Caudate nucleus (tissue), 63 donors: ENCODE measurements at places on chromosomes 7 and 10.

- no peak for DNase-seq
Measured at GRCh38 chr10:70619271-70620019, 16.9 kb upstream of the PRF1 start.

DNA sequence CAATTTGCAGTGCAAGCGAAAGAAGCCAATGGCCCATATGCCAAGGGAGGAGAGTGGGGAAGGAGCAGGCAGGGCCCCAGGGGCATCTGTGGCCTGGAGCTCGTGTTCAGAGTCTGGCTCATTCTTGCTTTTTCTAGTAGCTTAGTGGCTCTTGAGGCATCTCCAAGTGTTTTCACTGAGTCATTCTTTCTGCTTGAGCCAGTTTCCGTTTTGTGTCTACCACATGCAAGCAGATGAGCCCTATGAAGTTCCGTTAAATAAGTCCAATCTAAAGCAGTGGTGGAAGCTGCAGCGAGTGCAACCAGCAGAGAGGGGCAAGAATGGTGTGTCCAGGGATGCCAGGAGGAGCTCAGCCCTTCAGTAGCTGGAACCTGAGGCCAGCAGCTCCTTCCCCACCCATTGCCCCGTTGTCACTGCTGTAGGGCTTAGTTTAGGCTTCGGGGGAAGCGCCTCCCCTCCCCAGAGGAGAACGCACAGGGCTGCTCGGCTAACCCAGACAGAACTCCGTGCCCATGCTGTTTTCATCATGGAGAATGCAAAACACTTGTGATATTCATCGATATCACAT, 57.4 kb upstream of the EBF3 start:
- DNase-seq = no peak

DNA sequence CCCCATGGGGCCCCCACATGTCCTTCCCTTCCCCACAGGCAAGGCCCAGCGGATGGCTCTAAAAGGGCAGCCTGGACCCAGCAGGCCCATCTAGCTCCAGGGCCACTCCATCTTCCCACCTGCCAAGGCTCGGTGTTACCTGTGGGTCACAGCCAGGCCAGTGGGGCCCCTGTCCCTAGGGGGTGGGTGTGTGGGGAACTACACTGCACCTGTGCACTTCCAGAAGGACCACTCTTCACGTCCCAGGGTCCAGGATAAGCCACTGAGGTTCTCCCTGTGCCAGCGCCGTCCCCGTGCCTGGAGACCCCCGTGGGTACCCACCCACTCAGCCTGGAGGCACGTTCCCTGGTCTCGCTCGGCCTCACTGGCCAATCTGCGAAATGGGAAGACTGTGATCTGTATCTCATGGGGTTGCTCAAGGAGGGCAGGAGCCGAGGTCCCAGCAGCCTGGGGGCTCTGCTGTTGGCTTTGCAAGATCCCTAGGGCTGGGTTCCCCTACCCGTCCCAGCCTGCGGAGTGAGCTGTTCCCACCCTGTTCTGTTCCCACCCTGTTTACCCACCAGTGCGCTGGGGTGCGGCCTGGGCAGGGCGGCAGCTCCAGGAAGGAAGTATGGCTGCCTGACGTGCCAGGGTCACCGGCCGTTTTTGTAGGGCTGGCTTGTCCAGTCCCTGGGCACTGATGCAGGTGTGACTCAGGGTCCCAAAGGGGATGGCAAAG, 4.6 kb downstream of the PWWP2B start:
- DNase-seq = no peak

- DNase-seq = no peak
Measured at GRCh38 chr7:158043551-158044481, 543.8 kb downstream of the PTPRN2 start.

- DNase-seq = peak; percentile 78
Measured at GRCh38 chr7:341841-342638, 52.1 kb downstream of the FOXL3 start.

DNA sequence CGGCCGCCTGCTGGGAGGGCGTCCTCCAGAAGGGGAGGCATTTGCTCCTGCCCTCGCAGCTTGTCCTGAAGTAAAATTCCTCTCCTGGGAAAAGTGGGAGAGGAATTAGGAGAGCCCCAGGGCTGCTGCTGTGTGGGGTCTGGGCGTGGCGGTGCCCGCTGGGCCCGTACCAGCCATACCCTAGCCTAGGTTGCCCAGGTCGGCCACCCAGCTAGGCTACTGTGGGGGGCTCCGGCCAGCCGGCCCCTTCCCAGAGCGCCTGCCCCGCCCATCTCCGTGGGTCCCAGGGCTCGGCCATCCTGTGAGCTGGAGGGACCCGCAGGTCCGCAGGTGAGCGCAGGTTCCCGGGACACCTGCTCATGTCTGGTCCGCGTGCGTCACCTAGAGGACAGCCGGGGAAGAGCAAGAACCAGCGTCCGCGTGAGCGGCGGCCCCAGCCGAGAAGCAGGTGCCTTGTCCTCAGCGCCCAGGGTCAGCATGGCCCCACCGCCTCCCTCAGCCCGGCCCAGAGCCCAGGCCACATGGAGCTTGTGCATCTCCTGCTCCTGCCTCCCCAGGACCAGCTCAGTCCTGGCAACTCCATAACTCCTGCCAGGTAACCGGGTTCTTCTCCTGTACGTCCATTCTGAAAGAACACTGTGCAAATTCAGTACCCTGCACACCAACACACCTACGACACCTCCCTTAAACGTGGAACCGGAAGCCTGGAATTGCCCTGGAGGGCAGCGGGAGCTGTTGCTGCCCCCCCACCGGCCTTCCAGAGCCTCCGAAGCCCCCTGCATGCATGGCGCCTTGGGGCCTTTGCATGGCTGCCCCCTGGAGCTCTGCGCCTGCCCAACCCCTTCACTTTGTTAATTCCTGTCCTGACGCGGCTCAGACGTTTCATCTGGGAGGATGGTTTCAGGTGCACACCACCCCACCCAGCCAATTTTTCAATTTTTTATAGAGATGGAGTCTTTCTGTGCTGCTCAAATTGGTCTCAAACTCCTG, 22.8 kb upstream of the FOXL3 start:
- no peak for DNase-seq

DNA sequence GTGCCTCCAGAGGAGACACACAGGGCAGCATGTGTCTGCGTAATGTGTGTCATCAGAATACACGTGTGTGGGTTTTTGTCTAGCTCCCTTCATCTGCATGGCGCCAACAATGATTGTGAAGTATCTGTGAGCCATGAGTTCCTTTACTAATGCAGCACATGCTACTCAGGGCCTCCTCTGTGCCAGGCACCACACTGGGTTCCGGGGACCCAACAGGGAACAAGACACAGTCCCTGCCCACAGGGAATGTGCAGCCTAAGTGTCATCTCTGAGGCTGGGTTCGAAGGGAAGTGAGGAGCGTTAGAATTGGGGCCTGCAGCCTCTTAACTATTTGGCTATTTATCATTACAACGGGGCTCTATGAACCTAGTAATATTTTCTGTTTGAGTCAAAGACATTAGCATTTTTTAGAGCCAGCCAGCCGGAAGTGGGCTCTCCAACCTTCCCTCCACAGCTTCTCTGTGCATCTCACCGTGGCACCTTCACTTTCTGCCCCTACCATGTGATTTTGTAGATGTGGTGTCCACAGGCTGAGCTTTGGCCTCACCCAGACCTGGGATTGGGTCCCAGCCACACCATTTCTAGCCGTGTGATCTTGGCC, 43.9 kb upstream of the SRGN start:
- no peak for DNase-seq

DNA sequence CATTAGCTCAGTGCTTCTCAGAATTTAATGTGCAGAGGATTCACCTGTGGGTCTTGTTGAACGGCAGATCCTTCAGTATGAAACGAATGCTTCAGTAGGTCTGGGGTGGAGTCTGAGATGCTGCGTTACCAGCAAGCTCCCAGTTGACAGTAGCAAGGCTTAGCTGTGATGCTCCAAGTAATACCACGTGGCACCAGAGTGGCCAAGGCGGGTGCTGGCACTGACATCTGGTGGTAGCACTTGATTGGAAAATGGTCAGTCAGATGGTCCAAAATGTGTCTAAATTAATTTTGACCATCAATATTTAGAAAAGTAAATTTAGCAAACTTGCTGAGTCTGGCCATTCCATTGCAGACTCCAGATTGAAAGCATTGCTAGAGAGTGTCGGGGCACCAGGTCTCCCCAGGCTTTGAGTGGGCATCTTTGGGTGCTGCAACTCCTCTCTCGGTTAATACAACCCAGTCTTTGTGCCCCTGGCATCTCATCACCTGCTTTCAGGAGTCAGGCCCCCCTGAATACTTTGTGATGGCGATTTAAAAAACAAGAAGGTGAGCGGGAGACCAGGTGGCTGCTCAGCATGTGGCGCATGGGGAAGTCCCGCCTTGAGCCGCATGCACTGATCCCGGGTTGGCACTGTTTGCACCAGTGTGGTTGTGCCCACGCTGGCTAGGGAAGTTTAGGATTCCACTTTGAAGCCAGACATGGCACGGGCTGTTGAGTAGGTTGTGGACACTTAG, 130.1 kb downstream of the NT5C2 start:
- peak; percentile 57 for DNase-seq

DNA sequence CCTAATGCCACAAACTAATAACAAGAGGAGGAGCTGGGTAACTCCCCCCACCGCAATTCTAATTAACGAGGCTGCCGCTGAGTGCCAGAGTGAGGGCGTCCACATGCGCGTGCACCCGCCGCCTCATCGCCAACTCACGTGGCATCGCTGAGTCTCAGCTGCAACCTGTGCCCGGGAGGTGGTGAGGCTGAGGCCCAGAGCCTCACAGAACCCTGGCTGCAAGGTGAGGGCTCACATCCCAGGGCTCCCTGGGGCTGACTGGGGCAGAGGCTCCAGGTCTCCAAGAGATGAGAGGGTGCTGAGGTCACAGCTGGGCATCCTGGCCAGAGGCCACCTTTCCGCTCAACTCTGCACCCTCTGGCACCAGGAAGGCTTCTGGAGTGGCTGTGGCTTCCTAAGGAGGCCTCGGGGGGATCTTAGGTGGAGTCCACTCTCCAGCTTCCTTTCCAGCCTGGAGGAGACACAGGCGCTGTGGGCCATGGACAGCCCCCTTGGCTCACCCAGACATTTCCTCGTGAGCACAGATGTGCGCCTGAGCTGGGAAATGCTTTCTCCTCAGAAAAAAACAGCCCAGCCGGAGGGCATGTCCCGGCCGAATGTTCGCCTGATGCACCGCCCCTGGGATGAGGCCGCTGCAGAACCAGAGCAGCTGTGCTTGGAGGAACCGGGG, 242.6 kb downstream of the MAD1L1 start:
- no peak for DNase-seq

DNA sequence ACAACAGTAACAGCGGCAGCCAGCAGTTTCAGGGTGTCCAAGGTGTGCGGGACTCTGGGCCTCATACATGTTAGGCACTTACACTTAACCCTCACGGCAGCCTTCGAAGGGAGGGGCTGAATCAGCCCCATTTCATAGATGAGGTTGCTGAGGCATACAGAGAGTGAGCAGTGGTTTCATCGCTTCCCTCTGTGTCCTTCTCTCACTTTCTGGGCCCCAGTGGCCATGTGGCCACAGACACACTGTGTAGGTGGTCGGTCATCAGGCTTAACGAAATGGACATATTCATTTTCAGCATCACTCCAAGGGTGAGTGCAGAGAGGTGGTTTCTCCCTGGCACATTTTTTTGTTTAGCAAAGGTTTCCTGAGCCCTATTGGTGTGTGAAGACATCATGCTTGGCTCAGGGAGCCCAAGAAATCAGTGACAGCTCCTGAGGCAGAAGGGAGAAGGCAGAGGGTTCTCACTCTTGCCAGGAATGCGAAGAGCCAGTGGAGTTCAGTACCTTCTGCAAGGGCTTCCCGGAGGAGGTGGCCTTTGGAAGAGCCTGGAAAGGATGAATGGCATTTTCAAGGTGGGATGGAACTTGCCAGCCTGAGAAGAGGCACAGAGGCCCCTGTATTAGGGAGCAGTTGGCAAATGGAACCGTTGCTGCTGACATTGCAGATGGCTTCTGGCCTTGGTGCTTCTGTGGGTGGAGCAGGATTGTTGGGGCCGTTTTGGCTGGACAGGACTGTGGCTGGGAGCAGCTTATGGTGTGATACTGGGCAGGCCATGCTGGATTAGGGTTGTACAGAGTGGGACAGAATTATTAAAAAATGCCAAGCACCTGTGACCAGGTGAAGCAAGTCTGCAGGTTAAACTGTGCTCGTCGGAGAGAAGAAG, 61.7 kb upstream of the PPIF start:
- no peak for DNase-seq

- no peak for DNase-seq
Measured at GRCh38 chr10:119736220-119736619, 10.4 kb downstream of the INPP5F start.

DNA sequence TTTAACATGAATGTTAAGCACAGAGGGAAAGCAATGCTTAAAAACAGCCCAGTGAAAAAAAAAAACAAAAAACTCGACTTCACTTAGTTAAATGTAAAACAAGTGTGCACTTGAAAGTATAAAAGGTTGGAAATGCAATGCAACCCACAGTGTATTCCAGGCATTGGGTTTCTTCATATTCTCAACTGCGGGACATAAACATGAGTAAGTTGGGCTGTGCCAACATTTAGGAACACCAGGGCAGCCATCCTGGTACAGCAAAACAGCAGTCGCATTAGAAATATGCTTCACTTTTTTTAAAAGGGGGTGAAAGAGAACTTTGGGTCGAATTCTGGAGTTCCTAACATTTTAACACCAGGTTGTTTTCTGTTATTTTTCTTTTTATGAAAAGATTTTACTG, 937 bp downstream of the STEAP1 start:
- no peak for DNase-seq

GRCh38 chr7:112462236-112462635, 12.0 kb downstream of the IFRD1 start:
- DNase-seq = no peak

- DNase-seq = no peak
Measured at GRCh38 chr7:132503415-132503814, 72.9 kb downstream of the PLXNA4 start.

DNA sequence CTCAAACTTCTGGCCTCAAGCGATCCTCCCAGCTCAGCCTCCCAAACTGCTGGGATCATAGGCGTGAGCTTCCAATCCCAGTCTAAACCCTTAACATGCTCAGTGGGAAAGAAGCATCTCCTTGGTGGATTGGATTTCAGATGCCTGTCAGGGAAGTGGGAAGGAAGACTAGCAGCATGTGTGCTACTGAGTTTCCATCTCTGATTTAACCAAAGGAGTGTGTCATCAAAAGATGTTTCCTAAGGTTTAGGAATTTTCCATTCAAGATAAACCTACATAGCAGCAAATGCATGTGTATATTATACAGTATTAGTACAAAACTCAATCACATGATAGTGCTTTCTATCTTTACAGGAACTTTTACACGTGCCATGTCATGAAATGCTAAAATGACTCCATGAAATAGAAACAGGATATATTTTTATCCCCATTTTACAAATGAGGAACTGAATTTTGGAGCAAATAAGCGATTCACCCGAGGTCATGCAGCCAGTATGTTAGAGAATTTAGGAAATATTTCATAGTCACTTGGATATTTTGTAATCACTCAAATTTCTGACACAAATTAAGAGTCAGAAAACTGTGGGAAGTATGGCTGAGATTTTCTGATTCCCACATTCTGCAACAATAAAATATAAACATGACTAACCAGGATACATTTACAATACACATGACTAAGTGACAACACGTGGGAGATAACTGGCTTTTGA, 11.4 kb upstream of the TMEM26 start:
- DNase-seq = no peak
